Effector memory CD4-positive, alpha-beta T cell (primary cell): ENCODE measurements at places on chromosomes 5 and 9.

- DNase-seq, result no peak
Observed at GRCh38 chr5:123819833-123820232, 307.9 kb downstream of the CSNK1G3 start.

- DNase-seq, result no peak
Observed at GRCh38 chr9:110153431-110153830, 54.5 kb downstream of the C9orf152 start.

DNA sequence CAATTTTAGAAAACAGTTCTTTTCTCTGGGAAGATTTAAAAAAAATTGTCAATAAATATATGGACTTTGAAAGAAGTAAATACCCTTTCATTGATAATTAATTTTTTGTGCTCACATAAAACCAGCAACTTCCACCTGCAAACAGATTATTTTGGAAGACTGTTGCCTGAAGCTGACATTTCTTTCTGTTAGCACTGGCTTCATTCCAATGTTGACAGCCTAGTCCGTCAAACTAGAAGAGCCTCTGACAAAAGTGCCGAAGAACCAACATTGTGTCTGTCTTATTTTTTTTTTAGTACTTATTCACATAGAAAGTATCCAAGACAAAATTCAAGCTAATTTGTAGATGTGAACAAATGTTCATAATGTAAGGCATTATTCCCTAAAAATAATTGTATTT, 108.6 kb upstream of the TMEM161B start:
- no peak for DNase-seq

- no peak for DNase-seq
Observed at GRCh38 chr5:137306903-137307302, 192.2 kb downstream of the SPOCK1 start.

DNA sequence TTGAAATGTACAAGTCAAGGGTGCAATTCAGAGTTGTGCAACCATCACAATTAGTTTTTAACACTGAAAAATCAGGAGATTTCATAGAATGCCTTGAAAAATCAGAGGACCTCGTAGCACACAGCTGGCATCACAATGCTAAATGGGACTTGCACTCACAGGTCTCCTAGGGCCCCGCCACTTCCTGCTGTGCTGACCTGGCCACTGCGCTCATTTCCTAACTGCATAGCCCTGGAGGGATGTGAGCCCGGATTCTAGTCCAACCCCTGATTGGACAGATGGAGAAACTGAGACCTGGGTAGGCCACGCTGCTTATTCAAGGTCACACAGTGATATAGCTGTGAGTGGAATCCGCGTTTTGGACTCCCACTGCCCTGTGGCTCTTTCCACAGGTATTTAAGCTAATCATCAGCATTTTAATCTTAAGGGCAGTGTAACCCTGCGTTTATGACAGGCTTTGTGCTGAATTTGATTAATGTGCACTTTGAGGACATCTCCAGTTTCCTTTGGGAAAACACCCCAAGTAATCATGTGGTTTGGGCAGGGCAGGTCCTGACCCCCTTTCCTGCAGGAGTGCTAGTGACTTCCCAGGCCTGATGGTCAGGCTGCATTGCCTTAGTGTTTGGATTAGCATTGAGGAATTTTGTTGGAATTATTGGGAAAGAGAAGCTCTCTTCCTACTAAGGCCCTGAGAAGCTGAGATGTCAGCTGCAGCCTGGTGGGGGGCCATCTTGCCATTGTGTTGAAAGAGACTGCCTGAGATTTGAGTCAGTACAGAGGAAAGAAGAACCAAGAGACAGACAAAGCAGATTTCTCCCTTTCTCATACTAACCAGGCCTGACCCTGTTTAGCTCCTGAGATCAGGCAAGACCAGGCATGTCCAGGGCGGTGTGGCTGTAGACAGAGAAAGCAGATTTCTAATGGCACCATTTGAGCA, 36.2 kb downstream of the STC2 start:
- no peak for DNase-seq

DNA sequence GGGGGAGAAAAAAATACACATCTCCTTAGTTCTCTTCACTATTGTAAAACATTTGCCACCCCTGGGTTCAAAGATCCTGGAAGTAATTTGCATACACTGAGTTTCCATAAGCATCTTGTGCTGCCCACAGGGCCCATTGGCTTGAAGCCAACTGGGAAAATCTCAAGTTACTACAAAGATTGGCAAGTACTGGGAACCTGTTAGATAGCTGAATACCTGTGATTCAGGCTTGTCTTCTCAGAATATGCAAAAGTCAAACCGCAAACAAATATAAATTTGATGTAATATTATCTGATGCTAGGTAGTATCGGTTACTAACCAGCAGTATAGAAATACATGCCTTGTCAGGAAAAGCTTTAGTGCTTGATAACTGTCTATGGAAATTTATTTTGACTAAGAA, 156.9 kb upstream of the FST start:
- no peak for DNase-seq

GRCh38 chr5:37886242-37886905, 46.5 kb upstream of the GDNF start:
- DNase-seq, result no peak
